ENCODE measurements at places on chromosomes 2 and 18.

- no peak for DNase-seq
Observed at GRCh38 chr2:235162082-235162836, 210.4 kb downstream of the SH3BP4 start.

DNA sequence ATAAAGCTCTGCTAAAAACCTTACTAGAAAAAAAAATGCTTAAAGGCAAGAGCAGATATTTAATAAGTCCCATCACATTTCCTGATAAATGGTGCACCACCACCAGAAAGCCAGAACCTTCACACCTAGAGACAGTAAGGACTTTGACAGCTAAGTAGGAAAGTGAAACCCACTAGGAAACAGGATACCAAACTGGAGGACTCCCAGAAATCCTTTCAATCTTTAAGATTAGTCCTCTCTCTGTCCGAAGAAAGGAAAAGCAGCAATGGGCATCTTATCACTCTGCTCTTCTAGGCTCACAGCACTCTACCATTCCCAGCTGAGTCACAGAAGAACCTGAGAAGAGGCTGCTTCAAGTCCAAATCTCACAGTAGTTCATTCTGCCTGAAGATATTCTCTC is 3.7 kb downstream of the DYM start:
- DNase-seq: no peak

GRCh38 chr2:27901234-27901633 is 10.7 kb downstream of the BABAM2 start:
- DNase-seq: no peak

- no peak for DNase-seq
Observed at GRCh38 chr2:144937910-144938709, 418.2 kb upstream of the ZEB2 start.

DNA sequence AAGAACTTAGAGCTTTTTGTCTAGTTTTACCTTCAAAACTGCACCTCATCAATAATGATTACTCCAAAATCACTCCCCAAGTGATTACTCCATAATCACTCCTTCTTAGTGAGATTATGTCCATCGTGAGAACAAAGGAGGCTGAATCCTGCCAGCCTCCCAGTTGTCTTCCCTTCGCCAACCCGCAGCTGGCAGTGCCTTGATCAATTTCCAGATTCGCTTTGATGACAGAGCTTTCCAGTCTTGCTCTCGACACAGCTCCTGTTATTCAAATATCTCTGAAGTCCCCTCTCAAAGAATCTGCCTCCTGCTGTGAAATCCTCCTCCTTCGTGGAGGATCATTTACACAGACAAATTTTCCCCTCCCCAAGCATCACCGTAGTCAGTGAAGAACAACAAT is 237.7 kb downstream of the EIPR1 start:
- no peak for DNase-seq

- DNase-seq: no peak
Observed at GRCh38 chr2:42486145-42486906, 7.5 kb downstream of the KCNG3 start.

GRCh38 chr2:210224941-210225672 is at the start of gene ACADL:
Gene ACADL (minus strand): TSS chr2:210225447. CDS start chr2:210225263, 184 bp downstream.
- no peak for DNase-seq

GRCh38 chr2:57450170-57450569 is 596.4 kb upstream of the VRK2 start:
- DNase-seq: no peak

DNA sequence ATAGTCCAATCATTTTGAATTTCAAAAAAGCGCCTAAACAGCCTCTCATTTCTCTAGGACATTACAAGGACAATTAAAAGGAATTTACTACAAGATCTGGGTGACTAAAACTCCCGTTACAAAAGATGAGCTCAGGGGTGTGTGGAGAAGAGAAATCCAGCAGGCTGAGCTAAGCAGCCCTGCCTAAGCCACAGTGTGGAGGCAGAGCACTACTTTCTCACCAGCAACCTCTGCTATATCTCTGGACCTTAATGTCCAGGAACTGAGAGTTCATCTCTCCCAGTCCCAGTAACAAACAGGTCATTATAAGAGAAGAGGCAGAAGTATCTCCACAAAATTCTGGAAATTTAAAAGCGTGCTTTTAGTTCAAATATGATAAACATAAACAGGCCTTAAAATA is 18.9 kb upstream of the ANKRD62 start:
- DNase-seq: no peak

GRCh38 chr2:217231212-217231611 is 371.3 kb upstream of the TNP1 start:
- no peak for DNase-seq

- DNase-seq: no peak
Observed at GRCh38 chr2:200158647-200159356, 147.7 kb upstream of the SPATS2L start.

DNA sequence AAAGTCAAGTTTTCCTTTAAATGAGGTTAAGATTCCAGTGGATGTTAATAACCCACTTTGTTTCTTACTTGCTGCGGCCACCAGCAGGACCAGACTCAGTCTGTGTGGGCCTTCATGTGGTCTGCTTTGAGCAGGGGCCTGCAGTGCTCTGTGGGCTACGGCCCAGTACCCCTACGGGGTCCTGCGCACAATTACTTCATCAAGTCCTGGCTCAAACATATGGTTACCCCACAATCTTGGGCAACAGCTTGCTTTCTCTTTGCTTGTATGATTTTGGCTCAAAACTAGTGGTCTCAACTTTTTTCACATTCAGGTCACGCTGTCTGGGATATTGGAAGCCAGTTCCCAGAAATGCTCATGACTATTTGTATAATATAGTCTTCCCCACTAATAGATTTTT is 64.2 kb downstream of the PTPN2 start:
- DNase-seq: no peak

DNA sequence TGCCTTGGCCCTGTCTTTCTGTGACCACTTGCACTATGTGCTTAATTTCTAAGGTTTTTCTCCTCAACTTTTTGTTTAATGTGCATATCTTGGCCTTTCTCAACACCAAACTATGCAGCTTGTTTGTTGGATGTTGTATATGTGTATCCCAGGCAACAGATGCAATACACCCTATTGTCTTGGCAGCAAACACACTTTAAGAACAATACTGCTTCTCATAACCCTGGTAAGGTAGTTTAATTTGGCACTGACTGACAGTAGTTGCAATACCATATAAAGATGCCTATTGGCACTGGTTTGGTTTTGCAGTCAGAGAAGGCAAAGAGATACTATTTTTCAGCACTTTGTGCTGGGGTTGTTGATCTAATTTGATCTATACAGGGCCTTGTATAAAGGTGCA is 360.7 kb upstream of the CWC22 start:
- DNase-seq: no peak

Measured in stimulated activated CD4-positive, alpha-beta T cell treated with anti-CD3 and anti-CD28 coated beads, Interleukin-1b, Interleukin-23, amount 100 ng/mL, for 1 hour (primary cell).